ENCODE measurements at places on chromosomes 12 and 14.

- DNase-seq, result no peak
Observed at GRCh38 chr12:62214846-62215245, 45.4 kb upstream of the USP15 start.

DNA sequence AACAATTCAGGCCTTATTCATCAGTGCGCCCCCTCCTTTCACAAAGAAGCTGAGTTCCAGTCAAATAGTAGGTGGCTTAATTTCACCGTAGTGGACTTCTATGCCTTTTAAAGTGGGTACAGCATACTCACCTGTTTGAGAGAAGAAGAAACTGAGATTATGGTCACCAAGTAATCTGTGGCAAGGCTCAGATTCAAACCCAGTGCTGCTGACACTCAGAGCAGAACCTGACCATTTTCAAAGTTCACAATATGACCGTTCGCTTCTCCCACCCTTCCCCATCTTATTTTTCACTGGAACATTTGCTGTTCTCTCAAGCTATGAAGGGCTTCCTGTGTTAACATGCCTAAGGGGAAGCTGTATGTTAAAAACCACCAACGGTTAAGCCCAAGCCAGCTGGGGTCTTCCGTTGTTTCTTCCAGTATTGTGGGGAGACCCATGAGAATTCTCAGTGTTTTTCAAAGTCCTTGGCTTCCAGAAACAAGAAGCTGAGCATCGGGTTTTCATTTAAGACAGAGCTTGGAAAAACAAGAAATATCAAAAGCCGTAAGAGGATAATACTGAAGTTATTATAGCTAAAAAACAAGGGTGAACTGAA lies 6.1 kb upstream of the PSMA6 start:
- no peak for DNase-seq

DNA sequence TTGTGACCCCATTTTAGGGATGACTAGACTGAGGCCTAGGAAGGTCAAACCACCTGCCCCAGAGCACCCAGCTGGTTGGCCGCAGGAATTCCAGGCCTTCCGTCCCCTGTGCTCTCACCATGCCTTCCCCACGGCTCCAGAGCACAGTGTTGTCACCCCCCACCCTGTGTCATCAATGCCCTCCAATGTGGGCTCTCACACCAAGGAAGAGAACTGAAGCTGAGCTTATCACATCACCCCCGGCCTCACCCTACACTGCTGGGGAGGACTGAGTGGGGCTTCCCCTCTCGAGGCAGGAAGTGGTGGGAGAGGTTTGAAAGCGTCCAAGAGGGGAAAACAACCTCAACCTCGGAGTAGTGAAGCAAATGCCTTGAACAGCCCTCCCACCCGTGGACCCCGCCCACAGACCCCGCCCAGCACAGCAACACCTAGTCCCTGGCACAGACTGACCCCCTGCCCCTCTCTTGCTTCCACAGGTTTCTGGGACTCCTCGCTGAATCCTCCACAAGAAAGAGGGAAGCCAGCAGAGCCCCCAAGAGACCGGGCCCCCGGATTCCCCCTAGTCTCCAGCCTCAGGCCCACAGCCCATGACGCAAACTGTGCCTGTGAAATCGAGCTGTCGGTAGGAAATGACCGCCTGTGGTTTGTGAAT lies 97.2 kb downstream of the LGMN start:
- no peak for DNase-seq

GRCh38 chr12:22919883-22920282 lies 294.9 kb downstream of the ETNK1 start:
- no peak for DNase-seq

DNA sequence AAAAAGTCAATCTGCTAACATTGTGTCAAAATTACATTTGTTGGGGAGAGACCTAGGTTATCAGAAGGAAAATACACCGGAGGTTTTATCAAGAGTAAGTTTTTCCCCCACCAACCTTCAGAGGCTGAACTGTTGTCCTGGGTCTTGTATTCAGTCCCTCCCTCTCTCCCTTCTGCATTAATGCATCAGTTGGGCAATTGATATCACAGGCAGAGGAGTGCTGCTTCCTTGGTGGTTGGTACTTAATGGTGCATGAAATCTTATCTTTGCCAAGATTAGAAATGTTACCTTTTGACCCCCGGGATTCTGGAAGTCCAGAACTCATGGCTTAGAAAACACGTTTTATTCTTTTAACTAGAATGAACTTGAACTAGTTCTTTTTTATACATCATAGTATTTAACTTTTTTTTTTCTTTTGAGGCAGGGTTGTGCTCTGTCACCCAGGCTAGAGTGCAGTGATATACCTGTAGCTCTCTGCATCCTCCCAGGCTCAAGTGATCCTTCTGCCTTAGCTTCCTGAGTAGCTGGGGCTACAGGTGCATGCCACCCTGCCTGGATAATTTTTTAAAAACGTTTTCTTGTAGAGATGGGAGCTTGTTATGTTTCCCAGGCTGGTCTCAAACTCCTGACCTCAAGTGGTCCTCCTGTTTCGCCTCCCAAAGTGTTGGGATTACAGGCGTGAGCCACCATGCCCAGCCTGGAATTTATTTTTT lies 4.9 kb downstream of the PCBP2 start:
- DNase-seq, result no peak

DNA sequence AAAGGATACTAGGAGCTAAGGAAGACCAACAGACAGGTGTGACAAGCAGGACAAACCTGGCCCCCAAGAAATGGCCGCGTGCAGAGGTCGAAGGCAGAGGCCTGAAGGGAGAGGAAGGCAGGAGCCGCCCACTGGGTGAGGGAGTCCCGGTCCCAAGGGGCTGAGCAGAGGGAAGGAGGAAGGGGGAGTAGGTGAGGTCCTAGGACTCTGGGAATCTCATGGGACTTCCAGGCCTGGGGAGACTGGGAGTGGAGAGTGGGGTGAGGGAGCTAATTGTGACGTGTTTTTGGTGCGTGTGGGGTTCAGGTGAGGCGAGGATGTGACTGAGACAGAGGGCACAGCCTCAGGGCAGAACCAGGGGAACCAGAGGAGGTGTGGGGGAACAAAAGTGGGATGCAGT lies 11.7 kb upstream of the FLVCR2 start:
- no peak for DNase-seq

All from D721Med (cell line).